ENCODE measurements at places on chromosomes 6 and 20. TPM values are rescaled to one million over a fixed set of nuclear protein-coding genes. Genes with fewer than 3 reads are reported as not detected.

The KIFC1 gene
- total RNA-seq, result 9.0 TPM

The CLDN20 gene
- 0.34 TPM for total RNA-seq

The AIF1 gene
- 13.7 TPM for total RNA-seq

The L3MBTL1 gene
- 11.2 TPM for total RNA-seq

The OR2H1 gene
- total RNA-seq, result not detected

The HSPA1L gene
- 1.3 TPM for total RNA-seq

The SLC17A9 gene
- 0.46 TPM for total RNA-seq

Measured in lower leg skin (tissue), 4 donors.